ENCODE measurements at places on chromosomes 11 and 22. TPM values are rescaled to one million over a fixed set of nuclear protein-coding genes. Genes with fewer than 3 reads are reported as not detected.

CNTN5 gene
- not detected for total RNA-seq

SEPTIN3 gene
- total RNA-seq = 0.14 TPM

OR8D4 gene
- total RNA-seq = not detected

CBLIF gene
- not detected for total RNA-seq

KCNC1 gene
- total RNA-seq = not detected

MN1 gene
- 0.47 TPM for total RNA-seq

SVIP gene
- total RNA-seq = 16.5 TPM

SLC25A17 gene
- total RNA-seq = 29.0 TPM

DNAJC24 gene
- total RNA-seq = 8.2 TPM

ADM gene
- total RNA-seq = 569 TPM

ZFTA gene
- 25.4 TPM for total RNA-seq

OR2AT4 gene
- total RNA-seq = not detected

SOX6 gene
- total RNA-seq = 0.09 TPM

UPK3A gene
- not detected for total RNA-seq

PHETA2 gene
- 25.7 TPM for total RNA-seq

SLC22A9 gene
- not detected for total RNA-seq

CCDC86 gene
- total RNA-seq = 31.2 TPM

SCN3B gene
- 4.9 TPM for total RNA-seq

BTG4 gene
- total RNA-seq = not detected

BIRC3 gene
- total RNA-seq = 3.6 TPM

MYEOV gene
- total RNA-seq = not detected

GRIK4 gene
- total RNA-seq = under 0.01 TPM

OR2D2 gene
- not detected for total RNA-seq

IGLL1 gene
- total RNA-seq = not detected

KRTAP5-1 gene
- not detected for total RNA-seq

KRTAP5-4 gene
- total RNA-seq = not detected

CECR2 gene
- total RNA-seq = 0.17 TPM

LDHAL6A gene
- not detected for total RNA-seq

YPEL4 gene
- total RNA-seq = 0.05 TPM

HTATIP2 gene
- total RNA-seq = 94.3 TPM

MFNG gene
- total RNA-seq = 228 TPM

CELSR1 gene
- total RNA-seq = 45.6 TPM

ATXN10 gene
- total RNA-seq = 127 TPM

GLB1L3 gene
- not detected for total RNA-seq

SAAL1 gene
- 18.0 TPM for total RNA-seq

DNAJB13 gene
- total RNA-seq = not detected

SCN4B gene
- total RNA-seq = 0.09 TPM

VPREB1 gene
- not detected for total RNA-seq

SGSM1 gene
- 7.2 TPM for total RNA-seq

RTN4RL2 gene
- 0.14 TPM for total RNA-seq

APOA4 gene
- not detected for total RNA-seq

GAL gene
- total RNA-seq = 0.74 TPM

JHY gene
- 0.47 TPM for total RNA-seq

CHORDC1 gene
- 34.2 TPM for total RNA-seq

PGA5 gene
- not detected for total RNA-seq

APOBEC3G gene
- 10.0 TPM for total RNA-seq

SMIM35 gene
- total RNA-seq = not detected

ART1 gene
- not detected for total RNA-seq

SLC22A12 gene
- not detected for total RNA-seq

KCNJ11 gene
- total RNA-seq = 0.65 TPM

MUC5AC gene
- not detected for total RNA-seq

Data from dermis blood vessel endothelial cell (primary cell).